Neural crest cell (in vitro differentiated cells): ENCODE measurements at places on chromosomes 7 and 10. TPM values are rescaled to one million over a fixed set of nuclear protein-coding genes. Genes with fewer than 3 reads are reported as not detected.

DNA sequence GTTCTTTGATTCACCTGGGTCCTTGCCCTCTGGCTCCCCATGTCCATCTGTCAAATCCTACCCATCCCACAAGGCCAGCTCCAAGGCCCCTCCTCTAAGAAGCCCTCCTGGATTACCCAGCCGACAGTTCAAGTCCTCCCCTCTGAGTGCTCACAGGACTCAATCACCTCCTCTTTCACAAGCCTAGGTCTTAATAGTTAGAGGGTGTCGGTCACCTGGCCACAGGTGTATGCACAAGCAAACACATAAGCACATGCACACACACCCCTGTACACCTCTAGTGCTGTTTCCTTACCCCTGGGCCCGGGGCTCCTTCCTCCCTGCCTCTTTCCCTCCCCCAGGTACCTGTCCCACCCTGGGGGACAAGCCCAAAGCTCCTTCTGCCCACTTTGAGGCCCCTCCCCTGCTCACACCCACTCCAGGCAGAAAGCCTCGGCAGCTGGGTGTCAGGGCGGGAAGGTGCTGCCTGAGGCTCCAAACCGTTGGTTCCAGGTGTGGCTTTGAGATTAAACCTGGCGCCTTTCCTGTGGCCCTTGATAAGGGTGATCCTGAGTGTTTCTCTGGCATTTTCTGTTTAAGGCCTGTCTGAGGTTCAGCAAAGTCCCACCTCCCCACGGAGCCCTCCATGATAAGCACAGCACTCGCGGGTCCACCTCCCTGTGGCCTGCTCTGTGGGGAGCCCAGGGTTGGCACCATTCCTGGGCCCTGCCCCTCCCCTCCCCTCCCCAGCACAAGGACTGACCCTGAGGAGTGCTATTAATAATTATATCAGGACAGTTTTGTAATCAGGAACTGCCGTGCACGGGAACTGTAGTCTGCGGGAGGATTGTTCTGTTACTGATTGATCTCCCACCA lies 14.6 kb upstream of the AQP1 start:
- no peak overlapping the region for H3K27ac ChIP-seq
- DNase-seq = no peak
- H3K4me3 ChIP-seq = no peak overlapping the region
- H3K36me3 ChIP-seq = no peaks in the 10 kb centered on the region
- H3K27me3 ChIP-seq = no peaks in the 10 kb centered on the region

TET1 gene
- 27.7 and 30.0 TPM in 2 replicates for total RNA-seq

GRCh38 chr7:111743244-111743847 lies 181.1 kb upstream of the IMMP2L start:
- H3K27me3 ChIP-seq = no peaks in the 10 kb centered on the region
- peaks cover 11% of the 10 kb centered on the region for H3K36me3 ChIP-seq
- H3K4me3 ChIP-seq = no peak overlapping the region
- DNase-seq = no peak

DNA sequence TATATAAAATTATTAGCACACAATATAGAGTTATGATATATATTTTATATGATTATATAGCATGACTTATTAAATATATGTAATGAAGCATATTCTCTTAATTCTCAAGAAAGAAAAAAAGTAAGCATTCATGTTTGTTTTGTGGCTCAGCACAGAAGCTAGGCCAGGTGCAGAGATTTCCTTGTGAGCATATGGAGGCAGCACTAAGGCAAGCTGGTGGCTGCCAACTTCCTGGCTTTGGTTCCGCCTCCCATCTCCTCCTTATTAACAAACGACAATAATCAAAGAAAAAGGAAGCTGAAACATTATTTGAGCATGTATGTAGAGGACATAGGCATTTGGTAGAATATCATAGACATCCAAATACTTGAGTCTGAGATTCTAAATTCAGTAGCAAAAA lies 130.3 kb downstream of the ST7 start:
- no peak for DNase-seq
- peaks cover 4% of the 10 kb centered on the region for H3K4me1 ChIP-seq
- H3K27ac ChIP-seq = no peak overlapping the region
- H3K4me3 ChIP-seq = no peak overlapping the region
- H3K27me3 ChIP-seq = no peaks in the 10 kb centered on the region
- no peaks in the 10 kb centered on the region for H3K36me3 ChIP-seq

DNA sequence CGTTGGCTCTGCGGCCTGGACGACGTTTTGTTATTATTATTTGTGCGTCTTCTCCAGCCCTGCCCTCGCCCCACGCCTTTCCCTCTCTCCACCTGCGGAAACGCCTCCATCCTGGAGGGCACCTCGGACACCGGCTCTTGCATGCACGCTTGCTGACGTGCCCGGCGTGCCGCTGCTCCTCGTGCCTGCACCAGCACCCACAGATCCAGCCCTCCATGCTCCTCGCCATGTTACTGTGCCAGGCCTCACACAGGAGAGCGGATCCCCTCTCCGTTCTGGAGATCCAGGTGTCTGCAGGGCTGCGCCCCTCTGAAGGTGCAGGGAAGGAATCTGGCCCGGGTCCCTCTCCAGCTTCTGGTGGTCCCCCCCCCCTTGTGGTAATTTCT lies 373.9 kb upstream of the FOXK1 start:
- H3K36me3 ChIP-seq = no peaks in the 10 kb centered on the region
- H3K4me3 ChIP-seq = no peak overlapping the region
- no peaks in the 10 kb centered on the region for H3K27me3 ChIP-seq
- H3K27ac ChIP-seq = no peak overlapping the region
- DNase-seq = no peak

DNA sequence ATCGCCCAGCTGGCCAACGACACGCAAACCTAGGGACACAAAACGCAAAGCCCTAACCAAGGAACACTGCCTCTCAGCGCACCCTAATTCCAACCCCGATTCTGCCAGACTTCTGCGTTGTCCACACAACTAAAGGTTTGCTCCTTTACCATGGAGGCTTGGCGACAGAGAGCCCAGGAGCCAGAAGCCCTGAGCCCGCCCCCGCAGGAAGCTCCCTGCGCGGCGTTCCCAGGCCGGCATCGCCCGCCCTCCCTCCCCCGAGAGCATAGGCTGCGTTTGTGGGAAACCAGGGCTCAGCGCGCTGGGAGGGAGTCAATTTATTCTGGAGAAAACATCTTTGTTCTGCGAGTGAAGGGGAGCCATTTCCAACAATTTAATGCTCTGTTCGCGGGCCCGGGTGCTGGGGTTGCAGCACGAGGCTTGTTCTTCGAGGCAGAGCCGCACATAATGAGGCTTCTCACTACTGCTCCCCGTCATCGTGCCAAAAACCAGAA lies 103.9 kb downstream of the GRID1 start:
- peaks cover 9% of the 10 kb centered on the region for H3K27me3 ChIP-seq
- no peak overlapping the region for H3K27ac ChIP-seq
- no peaks in the 10 kb centered on the region for H3K36me3 ChIP-seq
- DNase-seq = no peak
- H3K4me1 ChIP-seq = peaks cover 23% of the 10 kb centered on the region

SAP25 gene
- total RNA-seq = 3.4 and 4.6 TPM in 2 replicates

- DNase-seq = no peak
- H3K4me1 ChIP-seq = no peaks in the 10 kb centered on the region
- no peak overlapping the region for H3K4me3 ChIP-seq
- no peaks in the 10 kb centered on the region for H3K36me3 ChIP-seq
- no peaks in the 10 kb centered on the region for H3K27me3 ChIP-seq
- no peak overlapping the region for H3K27ac ChIP-seq
Measured at GRCh38 chr10:126813432-126813831, 91.8 kb upstream of the DOCK1 start.

DNA sequence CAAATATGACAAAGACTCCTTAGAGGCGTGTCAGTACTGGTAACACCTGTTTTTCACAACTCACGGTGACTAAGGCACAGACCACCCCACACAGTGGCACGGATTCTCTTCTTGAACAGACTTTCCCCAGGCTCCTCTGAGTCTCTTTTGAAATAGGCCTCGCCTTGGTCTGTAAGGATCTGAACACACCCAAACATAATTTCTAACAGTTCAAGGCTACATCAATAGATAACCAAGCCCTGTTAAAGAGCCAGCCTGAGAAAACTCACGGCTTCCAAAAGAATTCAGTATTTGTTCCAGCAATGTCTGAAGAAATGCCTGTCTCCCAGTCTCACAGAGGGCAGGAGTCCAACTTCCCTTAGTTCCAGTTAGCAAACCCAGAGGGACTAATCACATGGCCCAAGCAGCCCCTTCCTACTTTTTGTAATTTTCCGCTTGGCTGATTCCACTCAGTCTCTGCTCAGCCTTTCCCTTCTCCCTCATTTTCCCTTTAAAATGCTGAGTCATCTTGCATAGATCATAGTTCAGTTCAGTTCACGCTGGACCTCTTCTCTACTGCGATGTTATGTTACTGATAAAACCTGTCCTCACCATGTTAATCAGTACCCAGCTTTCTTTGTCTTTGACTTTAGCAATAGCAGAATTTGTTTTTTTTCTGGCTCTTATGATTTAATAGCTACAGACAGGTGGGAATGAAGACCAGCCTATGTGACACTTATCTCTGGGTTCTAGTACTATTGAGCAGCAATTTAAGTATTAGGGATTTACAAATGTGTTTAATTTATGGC lies 22.6 kb upstream of the AKR1C3 start:
- no peaks in the 10 kb centered on the region for H3K27me3 ChIP-seq
- no peak overlapping the region for H3K4me3 ChIP-seq
- no peak for DNase-seq
- peaks cover 6% of the 10 kb centered on the region for H3K36me3 ChIP-seq
- peaks cover 13% of the 10 kb centered on the region for H3K4me1 ChIP-seq

DNA sequence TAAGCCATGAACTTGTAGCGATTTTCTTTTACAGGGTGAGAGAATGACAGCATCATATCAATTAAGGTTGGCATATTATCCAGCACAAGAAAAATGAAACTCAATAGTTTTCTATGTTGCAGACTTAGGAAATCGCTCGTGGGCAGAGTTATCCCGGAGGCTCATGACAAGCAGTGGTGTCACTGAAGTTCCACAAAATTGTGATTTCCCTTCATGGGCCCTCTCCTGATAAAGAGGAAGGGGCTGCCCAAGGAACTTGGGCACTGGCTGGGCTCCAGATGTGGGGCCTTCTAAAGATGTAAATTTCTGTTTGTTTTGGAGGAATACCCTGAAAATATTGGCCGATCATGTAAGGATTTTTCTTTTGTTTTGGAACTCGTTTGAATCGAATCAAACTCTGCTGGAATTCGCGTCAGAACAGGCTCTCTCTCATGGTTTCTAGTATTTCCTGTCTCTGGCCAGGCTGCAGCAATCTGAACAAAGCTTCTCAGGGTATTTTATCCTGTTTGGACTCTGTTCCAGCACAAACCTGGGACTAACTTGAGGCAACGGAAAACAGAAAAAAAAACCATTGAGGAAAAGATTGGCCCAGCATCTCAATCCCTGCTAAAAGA lies 340.6 kb upstream of the NRP1 start:
- H3K36me3 ChIP-seq = no peaks in the 10 kb centered on the region
- no peak for DNase-seq
- no peak overlapping the region for H3K4me3 ChIP-seq
- H3K27ac ChIP-seq = peak overlapping the region; percentile 73

DNA sequence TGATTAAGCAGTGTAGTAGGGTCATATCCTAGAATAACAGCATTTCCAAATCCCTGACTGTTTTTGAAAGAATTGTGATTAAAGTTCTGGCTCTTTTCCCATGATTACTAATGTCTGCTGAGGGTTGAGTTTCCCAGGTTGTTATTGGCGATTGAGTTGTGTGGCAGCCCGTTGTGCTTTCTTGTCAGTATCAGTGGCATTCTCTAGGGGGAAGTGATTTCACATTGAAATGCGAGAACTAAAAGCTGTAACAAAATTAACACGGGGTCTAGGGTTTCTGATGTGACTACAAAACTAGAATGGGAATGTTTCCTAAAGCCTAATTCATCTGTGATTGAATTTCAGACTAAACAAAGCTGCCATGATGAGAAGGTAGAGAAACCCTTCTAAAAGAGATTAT lies 349.4 kb downstream of the EXOC4 start:
- no peak overlapping the region for H3K4me3 ChIP-seq
- no peaks in the 10 kb centered on the region for H3K27me3 ChIP-seq
- DNase-seq = no peak
- peaks cover 4% of the 10 kb centered on the region for H3K4me1 ChIP-seq
- no peak overlapping the region for H3K27ac ChIP-seq
- no peaks in the 10 kb centered on the region for H3K36me3 ChIP-seq

AKR1C8 gene
- total RNA-seq = not detected in 2 replicates

GIMAP8 gene
- total RNA-seq = not detected in 2 replicates

DNA sequence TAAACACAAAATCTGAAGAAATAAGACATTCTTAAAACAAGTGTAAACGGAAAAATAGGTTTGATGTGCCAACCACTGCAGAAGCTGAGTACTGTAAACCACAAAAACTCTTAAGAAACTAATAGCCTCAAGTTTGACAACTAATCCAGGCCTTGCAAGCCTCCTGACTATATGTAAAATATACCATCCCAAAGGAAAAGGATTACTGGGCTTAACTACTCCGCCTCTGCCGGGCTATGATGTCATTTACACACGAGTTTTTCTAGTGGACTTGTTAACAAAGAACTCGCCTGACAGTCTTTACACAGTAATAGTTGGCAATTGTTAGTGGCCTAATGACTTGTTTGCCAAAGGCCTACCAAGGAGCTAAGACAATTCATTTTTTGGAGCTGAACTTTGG lies 2.1 kb downstream of the KIF5B start:
- H3K27ac ChIP-seq = peak overlapping the region; percentile 99
- H3K27me3 ChIP-seq = no peaks in the 10 kb centered on the region
- peak overlapping the region; percentile 99 for H3K4me3 ChIP-seq
- peaks cover 67% of the 10 kb centered on the region for H3K4me1 ChIP-seq

WNT8B gene
- 3.8 and 4.2 TPM in 2 replicates for total RNA-seq

ITGB8 gene
- total RNA-seq = 18.2 and 19.9 TPM in 2 replicates

DNA sequence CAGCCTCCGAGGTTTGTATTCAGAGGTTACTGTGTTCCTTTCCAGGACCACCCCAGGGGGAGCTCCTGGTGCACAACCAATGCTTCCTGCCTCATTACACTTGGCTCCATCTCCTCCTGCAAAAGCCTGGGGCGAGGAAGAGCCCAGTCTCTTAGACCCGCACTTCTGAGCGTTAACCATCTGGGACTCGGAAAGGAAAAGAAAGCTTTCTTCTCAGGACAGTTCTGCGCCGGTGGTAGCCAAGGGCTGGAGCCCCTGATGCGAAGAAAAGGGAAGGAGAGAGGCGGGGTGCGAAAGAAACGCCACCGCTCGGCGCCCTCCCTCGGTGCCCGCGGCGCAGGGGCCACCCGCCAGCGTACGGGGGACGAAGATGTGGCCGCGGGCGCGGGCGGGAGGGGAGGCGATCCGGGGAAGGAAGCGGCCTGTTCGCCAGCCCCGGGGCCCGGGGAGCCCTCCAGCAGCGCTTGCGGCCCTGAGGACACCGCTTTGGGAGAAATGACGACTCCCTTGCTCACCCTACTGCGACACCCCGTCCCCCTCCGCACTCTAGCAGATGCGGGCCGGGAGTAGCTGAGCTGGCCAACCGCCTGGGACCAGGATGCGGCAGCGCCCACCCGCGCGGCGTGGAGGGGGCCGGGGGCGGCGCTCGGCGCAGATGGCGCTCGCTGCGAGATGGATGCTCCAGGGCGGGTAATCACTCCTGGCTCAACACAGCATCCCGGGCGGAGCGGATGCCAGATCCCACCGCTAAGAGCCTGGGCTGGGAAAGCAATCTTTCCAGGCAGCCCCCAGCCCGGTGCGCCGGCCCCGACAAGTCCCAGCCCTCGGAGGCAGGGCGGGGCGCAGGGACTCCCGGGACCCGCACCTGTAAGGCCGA lies 1.3 kb downstream of the NRCAM start:
- peak overlapping the region; percentile 98 for H3K4me3 ChIP-seq
- H3K36me3 ChIP-seq = no peaks in the 10 kb centered on the region
- peaks cover 47% of the 10 kb centered on the region for H3K4me1 ChIP-seq
- H3K27me3 ChIP-seq = peaks cover 46% of the 10 kb centered on the region
- peak overlapping the region; percentile 47 for H3K27ac ChIP-seq

ASB10 gene
- total RNA-seq = not detected in 2 replicates
